ENCODE measurements at places on chromosomes 3 and 15.

DNA sequence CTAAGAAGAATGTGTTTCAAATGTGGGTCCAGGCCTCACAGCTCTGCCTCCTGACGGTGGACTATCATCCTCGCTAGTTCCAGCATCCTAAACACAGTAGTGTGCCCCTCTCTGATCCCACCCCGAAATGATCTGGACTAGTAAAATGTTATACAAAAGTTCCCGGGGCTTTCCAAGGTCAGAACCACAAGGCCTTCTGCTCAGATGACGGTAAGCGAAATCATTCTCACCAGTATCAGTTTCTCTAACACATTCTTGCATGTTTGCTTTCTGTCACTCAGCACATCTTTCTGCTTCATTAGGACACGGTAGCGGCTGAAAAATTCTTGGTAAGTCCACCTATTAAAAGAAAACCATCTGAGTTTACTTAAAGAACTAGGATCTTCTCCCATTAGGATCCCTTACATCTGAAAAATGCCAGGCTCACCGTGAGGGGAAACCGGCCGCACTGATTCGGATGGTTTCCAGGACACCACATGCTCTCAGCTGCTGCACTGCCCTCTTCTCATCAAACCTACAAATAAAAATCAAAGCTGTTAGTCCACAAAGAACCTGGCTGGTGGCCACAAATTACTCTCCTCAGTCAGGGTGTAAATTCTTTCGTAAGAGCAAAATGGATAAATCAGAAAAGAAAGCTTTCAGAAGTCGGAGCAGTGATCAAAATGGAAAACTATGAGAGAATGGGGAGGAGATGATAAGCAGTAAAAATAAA lies 83.9 kb upstream of the MYO5C start:
- DNase-seq, result no peak

GRCh38 chr3:108102420-108103039 lies 11.7 kb upstream of the CD47 start:
- no peak for DNase-seq

- DNase-seq, result peak; percentile 88
Observed at GRCh38 chr15:36468746-36469145, 110.7 kb upstream of the CDIN1 start.

- DNase-seq, result peak; percentile 82
Observed at GRCh38 chr15:92807971-92808571, 92.1 kb upstream of the CHD2 start.

GRCh38 chr15:62976301-62976881 lies 66.2 kb upstream of the TPM1 start:
- DNase-seq, result peak; percentile 63

GRCh38 chr3:138938877-138939560 lies 7.9 kb downstream of the FOXL2 start:
- DNase-seq, result no peak

- peak; percentile 31 for DNase-seq
Observed at GRCh38 chr3:190339130-190339529, 16.9 kb upstream of the CLDN1 start.

DNA sequence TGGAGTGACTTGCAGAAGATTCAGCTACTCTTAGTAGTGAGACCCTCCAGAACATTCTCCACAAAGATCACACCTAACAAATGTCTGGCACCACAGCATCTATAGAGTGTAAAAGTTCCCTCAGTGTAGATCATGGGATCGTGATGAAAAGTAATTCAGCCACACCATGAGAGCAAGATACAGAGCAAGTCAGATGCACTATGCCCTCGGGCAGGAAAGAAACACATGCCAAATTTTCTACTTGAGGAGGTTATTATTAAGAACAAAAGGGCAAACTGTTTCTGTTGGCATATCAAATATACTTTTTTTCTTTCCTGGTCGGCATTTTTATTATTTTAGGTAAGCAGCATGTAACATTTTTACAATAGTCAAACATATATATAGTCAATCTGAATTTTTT lies 44.8 kb upstream of the SNTN start:
- DNase-seq, result no peak

DNA sequence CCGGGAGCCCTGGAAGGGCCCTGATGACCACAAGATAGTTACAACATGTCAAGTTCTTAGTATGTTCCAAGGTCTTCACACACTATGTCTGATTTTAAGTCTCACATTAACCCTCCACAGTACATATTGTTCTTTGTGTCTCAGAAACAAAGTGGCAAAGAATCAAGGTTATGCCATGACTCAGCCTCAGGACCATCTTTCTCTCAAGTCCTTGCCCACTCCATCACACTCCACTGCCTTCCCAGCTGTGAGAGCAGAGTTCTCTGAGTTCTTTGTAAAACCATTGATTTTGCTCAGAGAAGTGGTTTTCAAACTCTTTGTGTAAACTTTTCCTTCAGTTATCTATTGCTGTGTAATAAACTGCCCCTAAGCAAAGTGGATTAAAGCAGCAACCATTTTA lies 67.9 kb upstream of the C3orf80 start:
- peak; percentile 48 for DNase-seq

GRCh38 chr3:172701751-172702150 lies 9.1 kb downstream of the NCEH1 start:
- no peak for DNase-seq

DNA sequence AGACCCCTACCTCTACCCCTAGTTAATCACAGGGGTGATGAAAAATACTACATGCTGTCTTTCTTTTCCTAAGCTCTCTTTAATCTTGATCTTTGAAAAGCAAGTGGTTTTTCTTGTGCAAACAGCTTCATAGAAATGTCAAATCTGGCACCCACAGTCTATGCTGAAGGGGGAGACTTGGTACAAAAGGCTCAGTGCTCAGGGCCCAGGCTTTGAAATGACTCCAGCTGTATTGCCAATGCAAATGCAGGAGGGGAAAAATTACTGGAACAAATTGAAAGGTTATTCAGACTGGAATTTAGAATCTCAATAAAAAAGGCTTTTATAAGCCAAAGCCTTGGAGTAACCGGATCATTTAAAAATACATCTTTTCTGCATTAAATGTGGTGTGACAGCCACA lies 223.9 kb downstream of the LRTM1 start:
- no peak for DNase-seq
